ENCODE measurements at places on chromosomes 4 and X.
A peak's percentile ranks its signal among the peaks of the same experiment; 100 is the strongest.

GRCh38 chrX:31653422-31653821 is 581.6 kb upstream of the FTHL17 start:
- no peaks in the 10 kb centered on the region for H3K4me1 ChIP-seq
- H3K36me3 ChIP-seq = no peaks in the 10 kb centered on the region
- H3K27me3 ChIP-seq = no peaks in the 10 kb centered on the region
- no peak overlapping the region for H3K4me3 ChIP-seq
- H3K27ac ChIP-seq = no peak overlapping the region

GRCh38 chr4:34771632-34772031 is 1472.7 kb downstream of the ARAP2 start:
- H3K27me3 ChIP-seq = no peaks in the 10 kb centered on the region
- H3K4me1 ChIP-seq = no peaks in the 10 kb centered on the region
- no peak overlapping the region for H3K27ac ChIP-seq
- no peak overlapping the region for H3K4me3 ChIP-seq
- no peak for DNase-seq

- no peak for DNase-seq
- no peaks in the 10 kb centered on the region for H3K27me3 ChIP-seq
- no peak overlapping the region for H3K27ac ChIP-seq
- H3K4me1 ChIP-seq = no peaks in the 10 kb centered on the region
- no peak overlapping the region for H3K4me3 ChIP-seq
- H3K36me3 ChIP-seq = no peaks in the 10 kb centered on the region
These were observed 227.2 kb upstream of the PSAPL1 start for GRCh38 chr4:7661846-7662506.

- H3K27me3 ChIP-seq = no peaks in the 10 kb centered on the region
- DNase-seq = no peak
- H3K4me1 ChIP-seq = no peaks in the 10 kb centered on the region
- no peak overlapping the region for H3K4me3 ChIP-seq
- H3K36me3 ChIP-seq = no peaks in the 10 kb centered on the region
- no peak overlapping the region for H3K27ac ChIP-seq
These were observed 406.8 kb downstream of the SLITRK2 start for GRCh38 chrX:146224442-146224841.

DNA sequence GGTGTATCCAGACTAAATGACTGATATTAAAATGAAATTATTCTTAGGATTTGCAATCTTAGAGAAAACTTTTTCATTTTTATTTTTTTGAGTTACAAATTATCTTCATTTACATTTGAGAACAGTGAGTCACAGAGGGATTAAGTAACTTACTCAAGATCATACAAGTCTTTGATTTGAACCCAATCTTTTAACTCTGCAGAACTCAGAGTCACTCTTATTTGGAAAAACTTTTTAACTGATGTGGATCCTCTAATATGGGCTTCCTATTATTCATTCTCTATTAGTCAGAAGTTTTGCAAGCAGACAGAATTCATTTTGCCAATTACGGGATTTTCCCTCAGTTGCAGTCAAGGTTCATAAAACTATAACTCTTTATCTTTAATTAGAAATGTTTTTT is 20.1 kb downstream of the HPRT1 start:
- no peak overlapping the region for H3K27ac ChIP-seq
- H3K27me3 ChIP-seq = no peaks in the 10 kb centered on the region
- no peak for DNase-seq

DNA sequence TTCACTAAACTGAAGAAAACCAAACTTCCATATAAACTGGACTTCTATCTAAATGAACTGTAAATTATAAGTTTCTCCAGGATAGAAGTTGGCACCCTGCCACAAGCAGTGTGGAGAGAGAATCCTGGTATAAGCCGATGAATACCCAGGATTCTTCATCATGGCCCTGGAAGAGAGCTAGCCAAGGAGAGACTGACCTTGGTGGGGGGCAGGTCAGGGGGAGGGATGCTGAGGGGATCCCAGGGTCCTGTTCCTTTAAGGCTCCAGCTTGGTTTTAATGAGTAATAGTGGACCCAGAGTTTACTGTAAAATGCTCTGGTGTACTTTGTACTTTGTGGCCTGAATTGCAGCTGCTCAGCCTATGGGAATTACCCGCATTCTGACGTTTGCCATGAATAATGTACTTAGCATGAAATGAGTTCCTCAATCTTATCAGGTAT is 16.9 kb downstream of the RASSF6 start:
- no peak for DNase-seq
- H3K4me1 ChIP-seq = peaks cover 20% of the 10 kb centered on the region
- H3K36me3 ChIP-seq = no peaks in the 10 kb centered on the region

DNA sequence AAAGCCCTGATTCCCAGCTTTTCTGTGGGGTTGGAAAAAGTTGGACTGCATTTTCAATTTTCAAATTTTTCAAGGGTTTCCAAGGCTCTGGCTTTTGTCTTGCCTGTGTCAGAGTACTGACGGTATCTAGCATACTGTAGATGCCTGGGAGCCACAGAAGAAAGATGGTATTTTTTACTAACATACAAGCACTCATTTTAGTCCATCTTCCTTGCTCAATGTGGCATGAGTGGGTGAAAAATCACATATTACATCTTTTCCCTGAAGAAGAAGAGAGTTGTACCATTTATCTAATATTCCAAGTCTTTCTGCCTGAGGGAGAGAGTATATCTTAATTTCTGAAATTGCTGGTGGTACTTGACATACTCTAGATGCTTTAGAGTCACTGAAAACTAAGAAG is 738.6 kb upstream of the ADGRL3 start:
- no peak overlapping the region for H3K4me3 ChIP-seq
- no peaks in the 10 kb centered on the region for H3K36me3 ChIP-seq
- no peaks in the 10 kb centered on the region for H3K27me3 ChIP-seq
- no peaks in the 10 kb centered on the region for H3K4me1 ChIP-seq

DNA sequence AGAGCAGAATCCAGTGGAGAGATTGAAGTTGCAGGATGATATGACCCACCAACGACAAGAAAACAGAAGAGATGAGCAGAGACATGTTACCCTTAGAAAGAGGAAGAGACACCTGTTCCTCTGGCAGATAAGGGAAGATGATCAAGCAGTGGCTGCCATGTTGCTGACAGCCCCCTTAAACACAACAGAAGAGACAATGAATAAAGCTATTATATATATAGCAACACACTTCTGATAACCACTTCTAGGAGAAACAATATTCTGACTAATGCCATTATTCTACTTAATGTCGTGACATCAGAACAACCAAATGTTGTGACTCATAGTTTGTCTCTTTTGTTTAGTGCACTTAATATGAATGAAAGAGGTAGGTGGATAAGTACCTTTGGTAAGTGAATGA is 44.9 kb downstream of the SH3RF1 start:
- H3K4me1 ChIP-seq = no peaks in the 10 kb centered on the region
- H3K4me3 ChIP-seq = no peak overlapping the region
- no peak overlapping the region for H3K27ac ChIP-seq
- H3K36me3 ChIP-seq = no peaks in the 10 kb centered on the region
- no peaks in the 10 kb centered on the region for H3K27me3 ChIP-seq
- no peak for DNase-seq

GRCh38 chr4:47639531-47639930 is 154.5 kb downstream of the ATP10D start:
- no peak for DNase-seq
- H3K4me1 ChIP-seq = no peaks in the 10 kb centered on the region
- H3K4me3 ChIP-seq = no peak overlapping the region
- H3K36me3 ChIP-seq = no peaks in the 10 kb centered on the region
- H3K27me3 ChIP-seq = peaks cover 9% of the 10 kb centered on the region

GRCh38 chrX:44898411-44899221 is 25.6 kb downstream of the KDM6A start:
- DNase-seq = peak; percentile 16
- H3K27me3 ChIP-seq = no peaks in the 10 kb centered on the region
- H3K27ac ChIP-seq = peak overlapping the region; percentile 51
- peaks cover 39% of the 10 kb centered on the region for H3K4me1 ChIP-seq
- peak overlapping the region; percentile 15 for H3K4me3 ChIP-seq

DNA sequence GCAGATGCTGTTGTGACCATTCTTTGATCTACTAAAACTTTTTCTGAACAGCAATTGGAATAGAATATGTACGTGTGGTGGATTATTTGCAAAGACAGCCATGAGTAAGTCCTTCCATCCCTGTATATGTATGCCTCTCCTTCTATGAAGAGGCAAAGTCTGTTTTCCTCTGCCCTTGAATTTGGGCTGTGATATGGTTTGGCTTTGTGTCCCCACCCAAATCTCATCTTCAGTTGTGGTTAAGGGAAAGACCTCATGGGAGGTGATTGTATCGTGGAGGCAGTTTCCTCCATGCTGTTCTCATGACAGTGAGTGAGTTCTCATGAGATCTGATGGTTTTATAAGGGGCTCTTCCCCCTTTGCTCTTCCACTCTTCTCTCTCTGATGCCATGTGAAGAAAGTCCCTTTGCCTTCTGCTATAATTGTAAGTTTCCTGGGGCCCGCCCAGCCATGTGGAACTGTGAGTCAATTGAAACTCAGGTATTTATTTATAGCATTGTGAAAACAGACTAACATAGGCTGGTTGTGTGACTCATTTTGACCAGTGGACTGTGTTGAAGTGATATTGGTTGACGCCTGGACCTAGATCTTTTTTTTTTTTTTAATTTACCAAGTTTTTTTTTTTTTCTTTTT is 108.3 kb upstream of the CAMK2D start:
- H3K27ac ChIP-seq = peak overlapping the region; percentile 85
- no peaks in the 10 kb centered on the region for H3K27me3 ChIP-seq
- peaks cover 3% of the 10 kb centered on the region for H3K36me3 ChIP-seq
- peak overlapping the region; percentile 26 for H3K4me3 ChIP-seq
- H3K4me1 ChIP-seq = peaks cover 38% of the 10 kb centered on the region
- DNase-seq = peak; percentile 81
